ENCODE measurements at places on chromosomes 7 and 10. TPM values are rescaled to one million over a fixed set of nuclear protein-coding genes. Genes with fewer than 3 reads are reported as not detected.

Gene HTRA1
- 110 TPM for total RNA-seq

Gene LEP
- total RNA-seq = not detected

DNA sequence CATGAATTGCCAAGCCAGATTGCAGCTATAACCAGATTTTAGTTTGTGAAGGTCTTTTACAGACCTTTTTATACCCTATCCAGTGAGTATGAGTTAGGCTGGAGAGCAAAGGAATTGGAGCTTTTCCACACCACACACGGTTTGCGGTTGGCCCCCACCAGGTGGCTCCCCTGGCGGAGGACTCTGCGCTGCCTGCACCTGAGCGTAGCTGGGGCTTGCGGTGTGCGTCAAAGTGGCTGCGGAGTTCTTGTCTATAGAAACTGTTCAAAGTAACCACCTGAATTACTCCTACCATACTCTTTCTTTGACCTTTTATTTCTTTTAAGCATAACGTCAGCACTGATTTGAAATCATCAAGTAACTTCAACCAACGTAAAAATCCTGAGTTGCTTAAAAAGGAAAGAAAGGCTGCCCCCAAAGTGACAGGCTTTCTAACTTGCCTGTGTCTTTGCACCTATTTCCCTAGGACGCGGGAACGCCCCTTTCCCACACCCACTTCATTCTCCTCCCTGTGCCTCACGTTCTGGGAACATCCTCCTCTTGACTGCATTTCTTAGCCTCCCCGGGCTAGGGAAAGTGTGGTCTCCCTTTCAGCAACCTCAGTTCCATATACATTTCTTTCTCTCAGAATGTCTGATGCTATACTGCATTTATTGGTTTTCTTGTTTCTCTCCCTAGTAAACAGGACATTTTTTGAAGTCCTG lies 47.6 kb upstream of the TMEM72 start:
- no peak for DNase-seq

- DNase-seq = no peak
Observed at GRCh38 chr10:88064608-88065382, 201.4 kb downstream of the PTEN start.

Gene SUGCT
- 4.0 TPM for total RNA-seq

Gene FAM13C
- total RNA-seq = 0.21 TPM

DNA sequence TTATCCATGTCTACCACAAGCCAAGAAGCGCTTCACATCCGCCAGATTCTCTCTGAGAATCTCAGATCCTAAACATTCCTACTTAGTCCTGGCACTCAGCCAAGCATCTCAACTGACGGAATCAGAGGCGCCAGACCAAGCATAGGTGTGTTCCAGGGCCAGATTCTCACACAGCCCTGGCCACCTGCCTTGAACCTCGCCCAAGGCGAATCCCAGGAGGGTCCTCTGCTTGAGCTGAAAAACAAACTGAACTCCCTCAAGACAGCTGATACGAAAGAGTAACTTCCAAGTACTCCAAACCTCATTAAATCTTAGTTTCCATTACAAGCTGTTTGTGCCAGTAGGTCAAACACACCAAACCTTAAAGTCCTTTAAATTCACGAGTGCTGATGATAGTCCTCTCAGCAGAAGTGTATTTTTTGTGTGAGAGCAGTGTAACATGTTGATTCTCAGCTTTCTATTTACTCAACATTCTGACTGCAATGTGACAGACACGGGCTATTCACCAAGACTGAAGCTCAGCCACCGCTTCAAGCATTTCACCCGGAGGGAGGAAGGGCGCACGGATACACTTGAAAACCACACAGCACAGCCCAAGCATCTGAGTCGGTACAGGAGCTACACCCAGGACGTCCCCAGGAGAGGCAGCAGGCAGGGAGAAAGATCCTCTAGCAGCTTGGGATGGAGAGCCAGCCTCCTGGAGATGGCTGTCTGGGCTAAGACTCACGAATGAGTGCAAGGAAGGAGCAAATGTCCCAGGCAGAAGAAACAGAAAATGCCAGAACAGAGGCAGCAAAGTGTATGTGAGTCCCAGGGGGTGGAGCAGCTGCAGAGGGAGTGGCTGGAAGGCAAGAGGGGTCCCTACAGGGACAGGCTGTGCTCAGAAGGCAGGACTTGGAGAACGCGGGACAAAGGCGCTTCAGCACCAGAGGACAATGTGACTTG lies 6.0 kb downstream of the PARD3 start:
- no peak for DNase-seq

DNA sequence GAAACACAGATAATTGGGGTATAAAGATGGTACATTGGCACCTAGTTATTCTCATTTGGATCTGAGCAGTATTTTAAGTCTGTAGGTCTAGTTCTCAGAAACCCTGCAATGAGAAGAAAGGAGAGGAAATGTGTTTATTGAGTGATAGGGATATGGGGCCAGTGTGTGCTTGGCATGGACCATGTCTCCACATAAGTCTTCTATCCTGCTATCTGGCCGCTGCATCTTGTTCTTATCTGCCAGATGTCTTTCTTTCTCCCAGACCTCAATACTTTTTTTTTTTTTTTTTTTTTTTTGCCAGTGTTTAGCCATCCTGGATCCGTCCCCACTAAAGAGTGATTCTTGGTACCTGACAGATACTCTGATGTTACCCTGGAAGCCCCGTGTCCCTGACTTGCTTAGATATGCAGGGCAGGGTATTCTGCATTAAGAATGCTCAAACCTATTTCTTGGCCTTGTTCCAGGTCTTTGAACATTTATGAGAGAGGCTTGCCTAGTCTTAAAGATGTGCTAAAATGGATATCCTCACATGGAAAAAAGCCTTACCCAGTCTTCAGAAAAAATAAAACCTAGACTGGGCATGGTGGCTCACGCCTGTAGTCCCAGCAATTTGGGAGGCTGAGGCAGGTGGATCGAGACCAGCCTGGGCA lies 10.0 kb downstream of the MTURN start:
- no peak for DNase-seq

Gene STRIP2
- total RNA-seq = 3.5 TPM

DNA sequence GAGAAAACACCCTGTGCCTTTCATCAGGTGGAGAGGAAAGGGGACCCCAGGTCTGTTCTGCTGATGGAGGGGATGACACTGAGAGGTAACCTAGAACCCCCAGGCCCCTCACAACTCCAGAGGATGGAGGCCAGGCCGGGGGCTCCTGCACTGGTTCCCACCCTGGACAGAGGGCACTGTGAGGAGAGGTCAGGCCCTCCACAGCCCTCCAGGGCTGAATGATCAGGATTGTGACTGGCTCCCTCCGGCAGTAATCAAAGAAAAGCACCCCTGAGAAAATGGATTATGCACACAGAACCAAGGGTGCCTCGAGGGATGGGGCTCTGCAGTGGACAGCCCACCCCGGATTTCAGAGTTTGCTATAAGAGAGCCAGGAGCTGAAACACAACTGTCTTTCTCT lies 502.8 kb downstream of the TCERG1L start:
- DNase-seq = no peak

DNA sequence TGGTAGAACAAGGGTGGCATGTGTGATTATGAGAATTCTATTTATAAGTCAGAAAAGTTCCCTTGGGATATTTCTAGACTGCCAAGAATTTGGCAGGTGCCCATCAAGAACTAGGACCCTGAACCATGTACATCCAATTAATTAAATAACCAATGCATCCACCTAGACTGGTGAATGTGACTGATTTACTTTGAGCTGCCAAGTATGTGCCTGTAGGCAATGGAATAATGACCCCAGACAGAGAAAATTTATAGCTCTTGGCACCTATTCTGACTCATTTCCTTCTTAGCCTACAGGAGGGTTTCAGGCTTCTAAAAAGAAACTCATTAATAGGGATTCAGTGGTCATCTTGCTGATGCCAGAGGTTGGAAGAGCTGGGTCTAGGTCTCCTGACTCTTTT lies 54.9 kb downstream of the KCNH2 start:
- DNase-seq = no peak

DNA sequence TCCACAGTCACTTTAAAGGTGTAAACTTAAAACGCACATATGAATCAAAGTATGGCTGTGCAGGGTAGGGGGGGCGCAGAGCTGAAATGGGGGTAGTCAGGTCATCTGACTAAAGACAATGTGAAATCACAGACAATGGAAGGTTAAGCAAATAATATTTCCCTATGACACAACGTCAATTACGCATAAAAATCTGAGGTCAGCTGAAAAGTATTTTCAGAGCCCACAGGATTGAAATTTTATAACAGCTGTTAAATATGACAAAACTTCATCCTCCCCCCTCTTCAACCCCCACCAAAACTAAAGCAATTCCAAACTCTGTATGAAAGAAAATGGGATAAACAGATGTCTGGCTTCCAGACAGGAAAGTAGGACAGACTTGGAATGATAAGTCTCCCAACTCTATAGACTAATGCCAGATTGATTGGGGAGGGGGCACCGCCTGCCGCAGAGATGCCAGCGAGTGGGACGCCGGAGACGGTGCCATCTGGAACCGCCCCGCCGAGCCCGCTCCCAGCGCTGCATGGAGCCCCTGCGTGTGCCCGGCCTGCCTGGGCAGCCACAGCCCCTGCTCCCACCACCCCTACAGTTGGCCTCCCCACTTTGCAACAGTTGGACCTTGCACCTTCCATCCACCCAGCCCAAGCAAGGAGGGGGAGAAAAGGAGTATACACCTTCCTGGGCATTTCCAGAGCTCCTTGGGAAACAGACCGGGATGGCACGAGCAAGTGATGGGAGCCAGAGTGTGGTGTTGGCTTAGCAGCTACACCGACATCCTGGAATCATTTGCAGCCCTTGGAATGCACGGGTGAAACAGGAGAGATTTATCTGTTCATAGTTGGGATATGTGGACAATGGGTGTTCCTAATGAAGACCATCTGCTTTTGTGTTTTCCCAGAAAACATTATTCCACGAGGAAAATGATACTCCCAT lies 10.7 kb downstream of the EBF3 start:
- no peak for DNase-seq

GRCh38 chr10:72981028-72981881 lies 26.6 kb upstream of the PLA2G12B start:
- DNase-seq = no peak

- DNase-seq = no peak
Observed at GRCh38 chr10:58322072-58322834, 12.6 kb upstream of the UBE2D1 start.
